ENCODE measurements at places on chromosomes 5 and 9.
A peak's percentile ranks its signal among the peaks of the same experiment; 100 is the strongest.

DNA sequence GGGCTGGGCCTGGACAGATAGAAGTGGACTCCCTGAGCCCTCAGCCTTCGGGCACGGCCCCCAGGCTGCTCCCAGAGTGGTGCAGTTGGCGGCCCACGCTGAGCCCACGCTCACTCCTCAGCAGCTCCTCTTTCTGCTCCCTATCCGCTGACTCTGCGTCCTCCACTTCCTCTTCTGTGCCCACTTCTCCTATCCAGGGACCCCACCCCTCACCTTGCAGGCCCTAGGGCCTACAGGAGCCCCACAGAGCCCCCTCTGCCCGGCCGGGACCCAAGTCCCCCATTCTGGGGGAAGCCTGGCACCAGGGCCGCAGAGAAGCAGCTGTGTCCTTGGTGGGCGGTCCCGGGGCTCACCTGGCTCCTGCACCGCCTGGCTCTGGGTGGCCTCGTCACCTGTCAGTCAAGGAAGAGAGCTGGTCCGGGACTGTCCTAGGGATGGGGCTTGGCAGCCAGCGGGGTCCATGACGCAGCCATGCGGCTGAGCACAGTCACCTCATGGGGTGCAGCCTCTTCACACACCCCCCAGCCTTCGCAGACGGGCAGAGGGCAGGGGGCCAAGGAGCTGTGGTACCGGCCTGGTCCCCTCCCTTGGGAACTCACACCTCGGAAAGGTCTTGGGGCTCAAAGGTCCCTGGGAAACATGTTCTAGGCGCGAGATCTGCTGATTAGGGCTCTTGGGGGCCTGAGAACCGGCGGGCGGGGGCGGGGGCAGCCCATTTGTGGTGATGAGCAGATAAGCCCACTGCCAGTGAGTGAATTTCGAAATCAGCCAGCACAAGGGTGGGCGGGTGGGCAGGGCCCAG is 5.4 kb upstream of the NRARP start:
- DNase-seq, result no peak

DNA sequence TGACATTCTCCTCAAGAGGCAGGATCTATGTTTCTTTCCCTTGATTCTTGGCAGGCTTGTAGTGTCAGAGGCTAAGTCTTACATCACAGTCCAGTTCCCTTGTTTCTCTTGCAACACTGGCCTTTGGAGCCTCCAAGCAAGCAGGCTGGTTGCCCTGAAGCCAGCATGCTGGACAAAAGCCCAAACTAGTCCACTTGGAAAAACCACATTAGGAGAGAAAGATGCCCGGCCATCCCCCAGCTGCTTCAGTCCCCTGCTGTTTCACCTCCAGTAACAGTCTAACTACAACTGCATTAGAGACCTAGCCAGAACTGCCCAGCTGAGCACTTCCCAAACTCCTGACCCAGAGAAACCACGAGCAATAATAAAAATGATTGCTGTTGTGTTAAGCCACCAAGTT is 87.6 kb downstream of the ADAMTS6 start:
- no peak for DNase-seq

DNA sequence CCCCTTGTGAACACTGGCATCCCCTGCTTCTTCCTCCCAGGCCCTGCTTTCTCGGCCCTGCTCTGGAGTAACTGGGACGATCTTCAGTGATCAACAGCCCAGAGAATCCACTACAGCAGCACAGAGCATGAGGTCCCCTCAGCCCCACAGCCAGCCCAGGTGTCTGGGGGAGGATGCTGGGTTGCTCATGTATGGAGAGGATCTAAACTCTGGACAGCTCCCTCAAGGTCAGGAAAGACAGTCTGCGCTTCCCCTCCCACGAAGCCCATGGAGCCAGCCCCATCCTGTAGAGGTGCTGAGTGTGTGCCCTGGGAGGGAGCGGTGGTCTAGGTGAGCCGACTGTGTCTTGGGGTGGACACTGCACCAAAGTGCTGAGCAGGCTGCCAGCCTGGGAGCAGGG is 190.2 kb downstream of the GABBR2 start:
- no peak for DNase-seq

DNA sequence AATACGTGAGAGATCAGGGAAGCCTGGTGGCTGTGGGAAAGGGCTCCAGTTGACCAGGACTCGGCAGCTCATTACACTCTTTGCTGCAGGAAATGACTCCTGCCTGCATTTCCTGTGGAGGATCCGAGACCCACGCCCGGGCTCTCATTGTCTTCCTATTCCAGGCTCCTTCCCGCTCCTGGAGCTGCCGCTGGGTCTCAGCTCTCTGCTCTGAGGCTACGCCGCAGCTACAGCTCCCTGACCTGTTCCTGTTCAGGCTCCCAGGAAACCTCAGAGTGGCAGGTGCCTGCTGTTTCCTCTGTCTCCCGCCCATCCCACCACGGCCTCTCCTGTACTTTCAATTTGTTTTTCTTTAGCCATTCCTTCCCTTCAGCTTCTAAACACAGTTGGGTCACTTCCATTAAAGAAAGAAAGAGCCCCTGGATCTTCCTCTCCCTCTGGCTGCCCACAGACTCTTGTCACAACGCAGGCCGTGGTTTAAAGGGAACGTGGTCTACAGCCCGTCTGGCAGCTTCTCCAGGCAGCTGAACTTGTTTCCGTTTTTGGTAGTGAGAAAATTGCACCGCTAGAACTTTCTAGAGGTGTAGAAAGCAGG is 71.5 kb downstream of the IL6ST start:
- DNase-seq, result no peak

DNA sequence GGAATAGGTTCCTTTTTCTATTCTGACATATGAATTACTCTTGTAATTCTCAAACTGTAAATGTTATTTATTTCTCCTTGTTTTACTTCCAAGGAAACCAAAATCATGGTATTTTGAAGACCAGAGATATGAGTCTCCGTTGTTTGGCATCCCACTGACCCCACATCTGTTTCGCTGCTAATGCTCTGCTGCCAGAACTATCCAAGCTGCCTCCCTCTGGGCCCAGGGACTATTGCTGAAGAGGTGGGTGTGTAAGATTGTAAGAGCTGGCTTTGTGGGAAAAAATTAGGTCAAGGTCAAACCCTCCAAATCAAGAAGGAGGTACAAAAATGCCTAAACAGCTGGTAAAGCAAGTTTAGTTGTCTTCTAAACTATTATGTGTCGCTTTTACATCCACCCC is 129.4 kb upstream of the MYO10 start:
- DNase-seq, result no peak

- DNase-seq, result no peak
These were observed 23.7 kb upstream of the LOX start for GRCh38 chr5:122101636-122102285.

DNA sequence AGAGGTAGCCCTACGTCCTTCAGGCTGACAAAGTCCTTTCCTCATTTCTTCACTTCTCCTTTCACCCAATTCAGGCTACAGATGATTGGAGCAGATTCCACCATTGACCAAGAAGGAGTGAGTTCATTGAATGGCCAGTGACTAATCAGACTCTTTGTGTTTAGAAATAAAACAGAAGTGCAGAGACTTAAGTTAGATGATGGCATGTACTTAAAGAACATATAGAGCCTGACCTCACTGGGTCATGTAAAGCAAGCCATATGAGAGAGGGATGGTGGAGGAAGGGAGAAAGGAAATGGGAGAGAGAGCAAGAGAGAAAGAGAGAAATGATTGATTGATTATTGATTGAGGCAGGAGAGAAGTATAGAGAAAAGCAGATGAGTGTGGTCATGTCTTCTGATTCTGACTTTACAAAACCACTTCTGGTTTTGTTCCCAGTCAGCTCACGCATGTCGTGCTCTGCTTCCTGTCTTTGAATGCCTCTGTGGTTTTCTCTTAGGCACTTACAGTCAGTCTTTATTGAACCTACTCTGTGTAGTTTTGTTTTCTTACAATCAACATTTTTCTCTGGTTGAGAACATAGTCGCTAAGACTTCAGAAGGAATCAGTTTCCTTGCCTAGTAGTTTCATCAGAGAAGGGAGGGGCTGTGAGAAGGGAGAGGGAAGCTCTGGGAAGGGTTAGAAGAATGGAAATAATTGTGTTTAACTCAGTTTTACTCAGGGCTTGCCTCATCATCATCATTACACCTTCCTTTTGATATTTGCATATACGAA is 149.2 kb upstream of the KLF9 start:
- no peak for DNase-seq

DNA sequence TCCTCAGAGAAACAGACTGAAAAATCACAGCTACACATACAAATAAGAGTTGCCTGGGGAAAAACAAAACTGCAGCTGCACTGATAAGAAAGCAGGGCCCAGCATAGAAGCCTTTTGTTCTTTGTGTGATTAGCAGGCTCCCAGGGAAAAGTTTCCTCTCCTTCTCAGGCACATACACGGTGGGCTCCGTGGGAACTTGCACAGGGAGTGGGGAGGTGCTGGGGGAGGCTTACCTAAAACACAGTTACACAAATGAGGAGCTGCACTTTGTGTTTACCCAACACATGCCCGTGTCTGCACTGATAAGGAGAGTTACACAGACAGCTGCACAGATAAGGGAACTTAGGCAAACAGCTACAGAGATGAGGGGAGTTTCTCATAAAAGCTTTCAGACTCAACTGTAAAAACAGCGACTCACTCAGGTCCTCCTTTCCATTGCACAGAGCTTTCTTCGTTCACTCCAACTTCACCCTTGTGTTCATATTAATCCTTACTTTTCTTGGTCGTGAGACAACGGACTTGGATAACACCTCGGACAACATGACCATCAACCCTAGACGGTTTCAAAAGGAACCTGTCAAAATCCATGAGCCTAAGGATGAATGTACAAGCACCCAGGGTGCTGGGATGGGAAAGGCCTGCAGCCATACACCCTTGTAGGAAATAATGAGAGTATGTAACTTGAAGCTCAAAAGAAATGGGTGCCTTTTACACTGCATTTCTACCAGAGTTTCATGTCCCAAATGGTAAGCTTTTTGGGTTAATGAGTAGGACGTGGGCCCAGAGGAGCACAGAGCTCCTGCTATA is 50.8 kb downstream of the SERINC5 start:
- DNase-seq, result no peak

GRCh38 chr9:14710804-14711203 is 11.7 kb downstream of the CER1 start:
- no peak for DNase-seq

DNA sequence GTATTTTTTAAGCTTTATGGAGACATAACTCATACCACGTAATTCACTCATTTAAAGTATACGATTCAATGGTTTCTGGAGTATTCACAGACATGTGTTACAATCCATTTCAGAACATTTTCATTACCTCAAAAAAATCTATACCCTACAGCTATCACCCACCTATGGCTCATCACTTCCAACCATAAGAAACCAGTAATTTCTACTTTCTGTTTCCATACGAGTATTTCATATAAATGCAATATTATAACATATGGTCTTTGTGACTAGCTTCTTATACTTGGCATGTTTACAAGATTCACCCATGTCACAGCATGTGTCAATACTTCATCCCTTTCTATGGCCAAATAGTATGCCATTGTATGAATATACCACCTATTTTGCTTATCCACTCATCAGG is 18.8 kb downstream of the UBQLN1 start:
- no peak for DNase-seq

- no peak for DNase-seq
These were observed 74.5 kb upstream of the CCNG1 start for GRCh38 chr5:163362840-163363371.

DNA sequence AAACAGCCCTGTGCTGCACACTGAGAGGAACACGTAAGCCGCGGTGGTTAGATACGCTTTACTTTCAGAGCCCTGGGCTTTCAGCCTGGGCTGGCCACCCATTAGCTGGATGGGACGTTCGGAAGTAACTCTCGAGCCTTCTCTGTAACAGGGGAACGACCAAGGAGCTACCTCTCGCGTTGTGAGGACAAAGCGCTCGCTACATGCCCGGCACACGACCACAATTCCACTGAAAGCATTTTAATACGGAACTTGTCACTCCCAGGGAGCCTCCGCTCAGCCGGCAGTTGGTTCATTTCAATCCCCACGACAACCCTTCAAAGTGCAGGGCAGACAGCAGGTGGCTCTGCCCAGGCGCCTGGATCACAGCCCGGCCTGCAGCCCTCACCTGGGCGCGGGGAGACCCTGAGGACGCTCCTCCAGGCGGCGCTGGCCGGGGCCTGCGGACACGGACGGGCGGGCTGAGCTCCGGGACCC is 368 bp downstream of the SURF1 start:
- no peak for DNase-seq

DNA sequence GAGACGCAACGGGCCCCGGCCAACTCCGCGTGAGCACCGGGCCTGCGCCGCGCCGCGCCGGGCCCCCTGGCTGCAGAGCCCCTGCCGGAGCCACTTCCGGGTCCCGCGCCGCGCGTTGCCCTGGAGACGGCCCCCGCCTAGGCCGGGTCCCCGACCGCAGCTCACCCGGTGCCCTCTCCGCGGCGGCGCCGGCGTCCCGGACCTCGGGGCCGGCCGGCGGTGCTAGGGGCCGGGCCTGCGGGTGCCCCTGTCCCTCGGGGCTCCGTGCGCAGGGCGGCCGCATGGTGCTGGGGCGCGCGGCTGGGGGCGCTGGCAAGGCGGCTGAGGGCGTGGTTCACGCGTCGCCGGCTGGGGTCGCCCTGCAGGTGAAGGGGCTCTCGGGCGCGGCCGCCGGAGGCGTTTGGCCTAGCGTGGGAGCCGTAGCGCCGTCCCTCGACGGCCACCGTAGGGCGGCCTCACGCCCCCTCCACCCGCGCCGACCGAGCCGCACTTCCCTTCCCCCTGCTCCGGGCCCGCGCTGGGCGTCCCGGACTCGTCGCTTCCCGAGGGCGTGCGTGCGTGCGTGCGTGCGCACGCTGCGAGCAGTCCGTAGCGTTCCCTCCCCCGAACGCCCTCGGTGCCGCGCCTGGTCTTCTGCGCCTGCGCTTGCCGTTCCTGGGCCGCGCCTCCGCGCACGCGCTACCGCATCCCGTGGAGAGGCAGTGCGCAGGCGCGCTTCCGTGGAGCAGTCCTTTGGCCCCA is at the start of gene TMEM250:
TMEM250 (minus strand) TSS at position 556 of the 741 bp plus-strand sequence. CDS start 1,975 bp downstream, outside the sequence.
- peak; percentile 89 for DNase-seq

- no peak for DNase-seq
These were observed 38.2 kb downstream of the SLC9A3 start for GRCh38 chr5:485946-486491.

DNA sequence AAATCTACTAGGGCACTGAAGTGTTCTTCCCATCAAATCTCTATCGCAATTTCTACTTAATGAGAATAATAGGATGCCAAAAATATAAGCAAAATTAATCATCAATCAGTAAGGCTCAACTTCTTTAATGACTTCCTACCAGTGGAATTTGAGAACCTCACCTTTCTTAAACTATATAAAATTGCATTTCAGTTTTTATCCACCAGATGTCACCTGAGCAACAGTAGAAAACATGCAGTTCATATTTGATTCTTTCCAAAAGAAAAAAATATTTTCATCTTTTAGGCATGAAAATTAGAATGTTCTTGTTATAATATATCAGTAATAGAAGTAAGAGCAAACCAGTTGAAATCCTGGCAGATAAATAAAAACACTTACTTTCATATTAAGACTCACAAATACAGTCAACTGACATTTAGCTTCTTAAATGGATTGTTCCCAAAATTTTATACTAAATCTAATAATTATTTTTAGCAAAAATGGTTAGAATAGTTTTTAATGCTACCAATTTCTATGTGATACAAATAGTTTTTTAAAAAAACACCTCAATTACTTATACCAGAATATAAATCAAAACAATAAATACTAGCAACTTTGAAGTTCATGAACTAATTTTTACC is 13.4 kb upstream of the CCDC112 start:
- peak; percentile 67 for DNase-seq
